ENCODE measurements at places on chromosomes 4 and X. TPM values are rescaled to one million over a fixed set of nuclear protein-coding genes. Genes with fewer than 3 reads are reported as not detected.

GRCh38 chr4:90888571-90888970 lies 761.4 kb downstream of the CCSER1 start:
- DNase-seq = no peak
- H3K36me3 ChIP-seq = no peaks in the 10 kb centered on the region
- no peak overlapping the region for H3K4me3 ChIP-seq
- no peaks in the 10 kb centered on the region for H3K4me1 ChIP-seq
- H3K27me3 ChIP-seq = no peaks in the 10 kb centered on the region

- peaks cover 1% of the 10 kb centered on the region for H3K27me3 ChIP-seq
- no peak overlapping the region for H3K4me3 ChIP-seq
- H3K4me1 ChIP-seq = no peaks in the 10 kb centered on the region
- no peak overlapping the region for H3K27ac ChIP-seq
- no peaks in the 10 kb centered on the region for H3K36me3 ChIP-seq
These were observed 28.6 kb upstream of the LSM6 start for GRCh38 chr4:146146918-146147317.

DNA sequence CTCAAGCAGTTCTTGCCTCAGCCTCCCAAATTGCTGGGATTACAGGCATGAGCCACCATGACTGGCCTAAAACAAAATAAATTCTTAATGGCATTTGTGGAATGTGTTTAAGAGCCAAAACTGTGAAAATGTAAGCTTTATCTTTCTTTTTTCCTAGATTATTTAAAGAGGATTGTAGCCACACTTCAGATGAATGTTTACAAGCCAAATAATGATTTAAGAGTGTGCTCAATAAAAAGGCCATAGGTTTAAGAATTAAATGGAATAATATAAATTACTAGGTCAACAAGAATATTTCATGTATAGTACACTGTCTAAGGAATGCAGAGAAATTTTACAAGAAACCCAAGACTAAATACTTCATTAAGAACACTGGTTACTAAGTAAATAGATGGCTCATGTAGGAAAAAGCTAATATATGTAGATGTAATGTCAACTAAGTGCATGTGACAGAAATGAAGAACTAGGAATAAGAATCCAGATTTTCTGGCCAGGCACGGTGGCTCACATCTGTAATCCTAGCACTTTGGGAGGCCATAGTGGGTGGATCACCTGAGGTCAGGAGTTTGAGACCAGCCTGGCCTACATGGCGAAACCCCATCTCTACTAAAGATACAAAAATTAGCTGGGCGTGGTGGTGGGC lies 21.3 kb upstream of the UGDH start:
- H3K36me3 ChIP-seq = no peaks in the 10 kb centered on the region
- no peak overlapping the region for H3K4me3 ChIP-seq
- no peaks in the 10 kb centered on the region for H3K27me3 ChIP-seq
- no peak for DNase-seq

Gene AMBN
- not detected for total RNA-seq

All from H1 (cell line).